NCI-H510A treated with DMSO at 0.1 percent for 48 hours (cell line): ENCODE measurements at places on chromosomes 11 and 22.

DNA sequence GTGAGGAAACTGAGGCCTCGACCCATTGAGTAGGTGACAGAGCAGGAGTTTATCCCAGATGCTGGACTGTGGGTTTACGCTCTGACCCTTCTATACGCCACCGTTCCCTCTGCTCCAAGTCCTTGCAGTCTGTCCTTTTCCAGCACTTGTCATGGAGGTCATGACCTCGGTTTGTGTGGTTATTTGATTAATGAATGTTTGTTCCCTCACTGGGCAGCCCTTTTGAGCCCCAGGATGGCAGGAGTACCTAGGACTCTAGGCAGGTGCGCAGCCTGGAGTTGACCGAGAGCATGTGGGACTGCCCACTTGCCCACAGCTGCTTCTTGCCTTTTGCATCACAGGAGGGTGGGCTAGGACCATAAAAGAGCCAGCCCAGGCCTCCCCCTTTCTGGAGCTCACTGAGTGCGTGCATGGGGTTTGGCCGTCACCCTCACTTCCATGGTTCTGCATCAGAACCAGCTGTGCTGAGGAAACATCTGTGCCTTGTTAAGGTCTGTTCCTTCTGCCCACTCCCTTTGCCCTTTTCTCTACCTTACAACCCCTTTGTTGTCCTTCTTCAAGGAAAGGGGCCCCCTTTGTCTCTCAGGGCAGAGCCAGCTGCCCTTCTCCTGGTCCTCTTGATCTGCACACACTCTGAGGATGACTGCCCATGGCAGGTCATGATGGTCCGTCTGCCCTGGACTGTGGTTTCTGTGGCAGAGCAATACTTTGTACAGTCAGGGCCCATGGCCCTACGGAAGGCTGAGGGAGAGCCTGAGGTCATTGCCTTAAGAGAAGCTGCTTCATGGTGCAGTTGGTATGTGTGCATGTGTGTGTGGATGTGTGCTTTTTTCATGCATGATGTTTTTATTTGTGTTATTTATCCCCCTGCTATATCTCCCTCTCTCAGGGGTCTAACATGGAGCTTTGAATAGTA lies 38.2 kb downstream of the BMAL1 start:
- no peak for DNase-seq

DNA sequence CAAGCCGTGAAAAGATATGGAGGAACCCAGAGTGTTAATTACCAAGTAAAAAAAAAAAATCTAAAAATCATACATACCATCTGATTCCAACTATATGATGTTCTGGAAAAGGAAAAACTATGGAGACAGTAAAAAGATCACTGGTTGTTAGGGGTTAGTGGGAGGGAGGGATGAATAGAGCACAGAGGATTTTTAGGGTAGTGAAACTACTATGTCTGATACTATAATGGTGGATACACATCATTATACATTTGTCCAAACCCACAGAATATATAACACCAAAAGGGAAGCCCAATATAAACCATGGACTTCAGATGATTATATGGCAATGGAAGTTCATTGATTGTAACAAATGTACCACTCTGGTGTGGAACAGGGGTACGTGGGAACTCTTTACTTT lies 74.1 kb downstream of the ENTHD1 start:
- DNase-seq = no peak

- DNase-seq = no peak
Observed at GRCh38 chr22:19050117-19050516, 72.1 kb downstream of the DGCR2 start.

- DNase-seq = no peak
Observed at GRCh38 chr11:86172894-86173293, 71.7 kb upstream of the EED start.

GRCh38 chr11:3049430-3050243 lies 7.6 kb downstream of the CARS1 start:
- DNase-seq = peak; percentile 43

GRCh38 chr22:43753688-43754087 lies 58.4 kb downstream of the EFCAB6 start:
- no peak for DNase-seq

GRCh38 chr11:106691807-106692365 lies 326.4 kb downstream of the GUCY1A2 start:
- no peak for DNase-seq

DNA sequence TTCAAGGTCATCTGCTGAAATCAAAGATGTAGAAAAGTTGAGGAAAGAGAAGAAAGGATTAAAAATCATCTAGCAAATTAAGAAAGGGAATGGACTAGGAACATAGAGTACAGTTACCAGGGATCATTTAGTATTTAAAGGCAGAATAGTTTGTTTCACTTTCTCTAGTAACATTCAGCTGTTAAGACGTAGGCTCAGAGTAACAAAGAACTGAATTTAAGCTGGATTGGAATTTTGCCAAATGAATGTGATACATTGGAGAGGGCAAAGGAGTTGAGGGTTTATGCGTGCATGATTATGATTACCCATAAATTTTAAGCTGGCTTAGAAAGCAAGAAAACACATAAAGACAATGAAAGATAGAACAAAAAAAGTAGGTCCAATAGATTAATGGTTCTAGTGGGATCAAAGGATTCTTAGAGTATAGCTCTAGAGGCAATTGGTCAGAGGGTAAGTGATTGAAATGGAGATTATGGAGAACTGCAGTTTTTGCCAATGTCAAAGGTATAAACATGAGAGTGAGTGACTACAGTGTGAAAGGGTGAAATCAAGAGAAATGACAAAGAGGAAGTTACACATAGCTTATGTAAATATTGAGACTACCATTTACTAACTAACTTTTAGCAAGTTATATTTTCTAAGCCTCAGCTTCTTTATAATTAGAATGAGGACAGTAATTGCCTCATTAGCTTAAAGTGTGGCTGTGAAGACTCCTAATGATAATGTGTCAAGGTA lies 190.0 kb downstream of the GRIA4 start:
- no peak for DNase-seq

- DNase-seq = no peak
Observed at GRCh38 chr22:22943521-22944267, 56.1 kb downstream of the IGLL5 start.
